ENCODE measurements at places on chromosomes 11 and 22. TPM values are rescaled to one million over a fixed set of nuclear protein-coding genes. Genes with fewer than 3 reads are reported as not detected.

DNA sequence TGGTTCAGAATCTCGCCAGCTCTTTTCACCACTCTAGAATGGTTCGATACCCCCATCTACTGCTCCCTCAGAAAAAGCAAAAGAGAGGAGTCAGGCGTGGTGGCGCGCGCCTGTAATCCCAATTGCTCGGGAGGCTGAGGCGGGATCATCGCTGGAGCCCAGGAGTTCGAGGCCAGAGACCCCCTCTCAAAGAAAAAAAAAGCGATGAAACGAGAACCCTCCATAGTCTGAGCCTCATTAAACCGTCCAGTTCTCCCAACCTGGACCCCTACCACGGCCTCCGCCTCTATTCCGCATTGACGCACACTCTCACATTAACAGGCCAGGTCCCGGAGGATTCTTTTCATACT is 439 bp downstream of the SPA17 start:
- no peaks in the 10 kb centered on the region for H3K27me3 ChIP-seq
- DNase-seq, result no peak
- peak overlapping the region; percentile 59 for H3K27ac ChIP-seq
- H3K4me3 ChIP-seq, result peak overlapping the region; percentile 75
- H3K36me3 ChIP-seq, result no peaks in the 10 kb centered on the region

GRCh38 chr11:10896493-10896892 is 38.6 kb upstream of the ZBED5 start:
- H3K27ac ChIP-seq, result no peak overlapping the region
- H3K4me1 ChIP-seq, result peaks cover 40% of the 10 kb centered on the region
- DNase-seq, result no peak
- no peaks in the 10 kb centered on the region for H3K36me3 ChIP-seq
- no peak overlapping the region for H3K4me3 ChIP-seq
- H3K27me3 ChIP-seq, result no peaks in the 10 kb centered on the region

- H3K27me3 ChIP-seq, result no peaks in the 10 kb centered on the region
- H3K27ac ChIP-seq, result no peak overlapping the region
- H3K36me3 ChIP-seq, result no peaks in the 10 kb centered on the region
- no peak for DNase-seq
Observed at GRCh38 chr11:113667801-113668200, 38.3 kb downstream of the TMPRSS5 start.

Gene KLHDC7B
- 0.69 TPM for total RNA-seq

Gene MYBPC3
- 0.25 TPM for total RNA-seq

GRCh38 chr11:67539550-67539949 is 16.3 kb upstream of the CABP2 start:
- H3K4me3 ChIP-seq, result no peak overlapping the region
- H3K27me3 ChIP-seq, result no peaks in the 10 kb centered on the region
- no peak for DNase-seq
- H3K27ac ChIP-seq, result no peak overlapping the region
- no peaks in the 10 kb centered on the region for H3K4me1 ChIP-seq

Gene OR52H1
- total RNA-seq, result not detected

Gene CSTPP1
- total RNA-seq, result 24.7 TPM

GRCh38 chr11:114288136-114288535 is 8.1 kb upstream of the NNMT start:
- H3K4me1 ChIP-seq, result peaks cover 11% of the 10 kb centered on the region
- H3K27me3 ChIP-seq, result peaks cover 17% of the 10 kb centered on the region
- no peak overlapping the region for H3K4me3 ChIP-seq

DNA sequence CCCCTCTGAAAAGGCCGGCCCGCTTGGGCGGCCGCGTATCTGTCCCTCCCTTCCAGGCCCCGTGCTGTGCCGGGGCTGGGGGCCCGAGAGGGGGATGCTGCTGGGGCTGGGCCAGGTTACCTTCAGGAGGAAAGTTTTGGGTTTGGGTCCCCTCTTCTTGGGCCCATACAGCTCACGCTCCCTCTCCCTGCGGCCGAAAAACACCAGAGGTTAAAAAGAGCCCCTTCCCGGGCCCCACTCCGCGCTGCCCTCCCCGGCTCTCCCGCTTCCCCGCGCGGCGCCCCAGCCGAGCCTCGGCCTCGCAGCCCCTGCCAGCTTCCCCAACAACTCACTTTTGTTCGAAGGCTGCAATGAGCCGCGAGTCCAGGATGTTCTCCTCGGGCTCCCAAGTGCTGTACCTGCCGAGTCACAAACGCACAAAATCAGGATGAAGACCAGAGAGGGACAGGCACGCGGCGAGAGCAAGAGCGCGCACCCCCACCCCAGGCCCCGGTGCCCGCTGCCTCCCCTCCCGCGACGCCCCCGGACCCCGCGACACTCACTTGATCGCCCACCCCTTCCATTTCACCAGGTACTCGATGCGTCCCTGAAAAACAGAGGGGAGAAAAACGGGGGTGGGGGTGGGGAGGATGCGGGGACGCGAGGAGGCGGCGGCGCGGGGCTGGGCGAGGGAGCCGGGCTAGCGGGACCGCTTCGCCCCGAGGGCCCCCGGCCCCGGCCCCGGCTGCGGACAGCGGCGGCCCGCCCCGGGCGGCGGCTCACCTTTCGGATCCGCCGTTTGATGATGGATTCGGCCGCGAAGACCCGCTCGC is 450 bp downstream of the CBX6 start:
- DNase-seq, result no peak
- no peaks in the 10 kb centered on the region for H3K27me3 ChIP-seq
- H3K4me3 ChIP-seq, result peak overlapping the region; percentile 61
- peaks cover 45% of the 10 kb centered on the region for H3K4me1 ChIP-seq

GRCh38 chr22:22235558-22235957 is 9.0 kb upstream of the VPREB1 start:
- H3K27ac ChIP-seq, result no peak overlapping the region
- no peaks in the 10 kb centered on the region for H3K4me1 ChIP-seq
- no peak for DNase-seq
- no peak overlapping the region for H3K4me3 ChIP-seq
- no peaks in the 10 kb centered on the region for H3K27me3 ChIP-seq

GRCh38 chr11:47143322-47143721 is 33.4 kb downstream of the ARFGAP2 start:
- H3K27ac ChIP-seq, result no peak overlapping the region
- no peaks in the 10 kb centered on the region for H3K4me1 ChIP-seq
- no peak overlapping the region for H3K4me3 ChIP-seq

DNA sequence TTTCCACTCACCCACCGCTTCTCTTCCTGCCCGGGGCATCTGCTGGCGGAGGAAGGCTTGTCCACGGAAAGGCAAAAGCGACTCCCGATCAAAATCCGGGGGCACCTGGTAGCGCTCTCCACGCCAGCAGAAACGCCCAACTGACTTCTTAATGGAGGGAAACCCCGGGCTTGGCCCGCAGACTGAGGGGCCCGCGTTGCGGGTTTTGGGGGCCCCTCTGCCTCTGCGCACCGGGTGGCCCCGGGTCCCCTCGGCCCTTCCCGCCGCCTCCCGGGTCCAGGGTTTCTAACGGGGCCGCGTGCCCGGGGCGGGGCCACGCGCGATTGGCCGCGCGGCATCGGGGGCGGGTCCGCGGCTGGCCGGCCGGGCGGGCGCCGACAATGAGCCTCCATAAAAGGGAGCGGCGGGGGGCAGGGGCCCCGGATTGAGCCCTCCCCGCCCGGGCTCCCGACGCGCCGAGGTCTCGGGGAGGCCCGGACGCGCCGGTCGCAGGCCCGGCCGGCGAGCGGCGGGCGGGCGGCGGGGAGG is at the start of gene SPINDOC:
Gene SPINDOC (plus strand): TSS at position 422 of the 528 bp plus-strand sequence. CDS start 231 bp downstream, outside the sequence.
- no peak for DNase-seq
- H3K36me3 ChIP-seq, result peaks cover 6% of the 10 kb centered on the region
- peak within 1 kb of the TSS; percentile 92 for H3K4me3 ChIP-seq

Gene CD3E
- 0.79 TPM for total RNA-seq

GRCh38 chr11:19980388-19980787 is 179.9 kb downstream of the DBX1 start:
- DNase-seq, result no peak
- no peak overlapping the region for H3K4me3 ChIP-seq
- H3K36me3 ChIP-seq, result no peaks in the 10 kb centered on the region

DNA sequence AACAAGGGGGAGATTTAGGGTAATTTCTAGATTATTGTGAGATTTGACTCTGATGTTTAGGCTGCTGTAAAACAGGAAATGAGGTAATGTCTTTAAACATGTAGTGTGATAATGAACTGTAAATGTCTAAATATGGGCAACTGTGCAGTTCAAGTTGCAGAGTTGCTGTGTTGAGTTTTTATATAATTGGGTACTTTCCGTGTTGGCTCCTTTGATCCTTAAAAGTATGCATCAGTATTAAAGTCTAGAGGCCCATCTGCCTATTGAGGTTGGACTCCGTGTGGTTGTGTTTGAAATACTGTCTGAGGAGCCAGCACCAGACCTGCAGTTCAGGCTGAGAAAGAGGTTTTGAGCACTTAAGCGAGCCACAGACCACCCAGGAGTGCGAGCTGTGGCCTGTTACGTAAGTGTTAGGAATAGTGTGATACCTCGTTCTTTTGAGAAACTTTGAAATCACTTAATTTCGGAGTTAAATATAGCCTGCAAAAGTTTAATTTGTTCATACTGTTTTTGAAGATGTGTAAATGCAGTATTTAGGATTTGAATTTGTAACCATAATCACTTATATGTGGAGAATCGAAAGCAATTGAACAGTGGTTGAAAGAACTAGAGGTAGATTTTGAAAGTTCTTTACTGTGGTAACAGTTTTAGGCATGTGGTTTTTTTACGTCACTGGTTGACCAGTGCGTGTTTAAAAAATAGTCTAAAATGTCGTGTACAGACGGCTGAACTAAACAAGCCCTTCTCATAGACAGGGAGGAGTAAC is 9.0 kb downstream of the FAM118A start:
- no peaks in the 10 kb centered on the region for H3K27me3 ChIP-seq
- peaks cover 4% of the 10 kb centered on the region for H3K4me1 ChIP-seq
- H3K27ac ChIP-seq, result no peak overlapping the region
- no peak for DNase-seq

- peaks cover 2% of the 10 kb centered on the region for H3K36me3 ChIP-seq
- DNase-seq, result no peak
- no peaks in the 10 kb centered on the region for H3K27me3 ChIP-seq
- no peaks in the 10 kb centered on the region for H3K4me1 ChIP-seq
Observed at GRCh38 chr11:60872961-60873524, 5.7 kb downstream of the ZP1 start.

- H3K27me3 ChIP-seq, result no peaks in the 10 kb centered on the region
Observed at GRCh38 chr11:84524422-84525051, 1102.6 kb downstream of the DLG2 start.

DNA sequence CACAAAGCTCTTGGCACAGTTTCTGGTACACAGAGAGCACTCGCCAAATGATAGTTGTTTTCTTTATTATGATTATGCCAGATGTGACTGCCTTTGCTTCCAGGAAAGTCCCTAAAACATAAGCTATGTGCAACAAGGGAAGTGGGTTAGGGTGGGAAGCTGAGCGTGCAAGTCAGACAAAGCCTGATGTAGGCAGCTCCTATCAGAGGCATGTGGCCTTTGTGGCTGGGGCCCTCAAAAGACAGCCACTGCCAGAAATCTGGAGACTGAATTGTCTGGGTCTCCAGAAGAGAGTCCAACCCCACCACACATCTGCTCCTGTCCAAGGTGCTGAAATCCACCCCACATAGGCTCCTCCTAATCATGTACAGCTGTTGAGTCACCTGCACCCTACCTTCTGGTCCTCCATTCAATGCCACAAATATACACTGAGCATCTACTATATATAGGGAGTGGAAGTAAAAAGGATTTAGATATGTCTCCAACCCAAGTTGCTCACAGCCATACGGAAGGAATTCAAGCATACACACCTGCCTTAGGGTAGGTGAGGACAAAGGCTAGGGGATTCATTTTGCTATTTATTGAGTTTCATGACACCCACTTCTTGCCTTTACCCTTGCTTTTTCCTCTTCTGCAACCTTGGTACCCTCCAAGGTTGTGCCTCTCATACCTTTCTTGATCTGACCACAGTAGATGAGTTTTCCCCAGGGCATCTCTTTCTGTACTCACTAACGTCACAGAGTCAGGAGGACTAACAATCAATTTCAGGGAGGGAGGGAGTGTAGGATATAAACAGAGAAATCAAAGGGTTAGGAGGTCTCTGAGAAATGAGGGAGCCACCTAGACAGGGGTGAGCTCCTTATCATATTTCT is 12.4 kb downstream of the SEC14L3 start:
- DNase-seq, result no peak
- H3K27me3 ChIP-seq, result no peaks in the 10 kb centered on the region
- H3K27ac ChIP-seq, result no peak overlapping the region
- H3K36me3 ChIP-seq, result no peaks in the 10 kb centered on the region

DNA sequence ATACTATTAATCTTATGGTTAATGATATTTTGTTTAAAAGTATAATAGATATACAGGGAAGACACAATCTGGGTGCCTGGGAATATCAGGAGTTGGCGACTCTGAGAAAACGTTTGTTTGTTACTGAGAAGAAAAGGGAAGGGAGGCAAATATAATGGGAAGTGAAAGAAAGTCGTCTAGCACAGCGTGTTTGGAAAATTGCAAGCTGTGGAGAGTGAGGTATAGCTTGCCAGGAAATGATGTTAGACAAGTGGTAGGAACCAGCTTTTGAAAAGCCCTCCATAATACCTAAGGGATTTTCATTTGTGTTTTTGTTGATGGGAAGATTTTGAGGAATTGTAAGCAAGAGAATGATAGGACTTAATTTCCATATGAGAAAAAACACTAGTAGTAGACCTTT is 322.2 kb downstream of the LUZP2 start:
- no peak overlapping the region for H3K27ac ChIP-seq
- no peaks in the 10 kb centered on the region for H3K36me3 ChIP-seq
- no peaks in the 10 kb centered on the region for H3K4me1 ChIP-seq
- H3K4me3 ChIP-seq, result no peak overlapping the region

Gene PANX3
- total RNA-seq, result not detected

Gene SCO2
- total RNA-seq, result 7.0 TPM

- peaks cover 27% of the 10 kb centered on the region for H3K36me3 ChIP-seq
- H3K4me1 ChIP-seq, result peaks cover 44% of the 10 kb centered on the region
- no peaks in the 10 kb centered on the region for H3K27me3 ChIP-seq
- DNase-seq, result peak; percentile 69
- H3K4me3 ChIP-seq, result peak overlapping the region; percentile 58
- peak overlapping the region; percentile 91 for H3K27ac ChIP-seq
Observed at GRCh38 chr22:21938071-21938822, 14.4 kb downstream of the PPM1F start.

DNA sequence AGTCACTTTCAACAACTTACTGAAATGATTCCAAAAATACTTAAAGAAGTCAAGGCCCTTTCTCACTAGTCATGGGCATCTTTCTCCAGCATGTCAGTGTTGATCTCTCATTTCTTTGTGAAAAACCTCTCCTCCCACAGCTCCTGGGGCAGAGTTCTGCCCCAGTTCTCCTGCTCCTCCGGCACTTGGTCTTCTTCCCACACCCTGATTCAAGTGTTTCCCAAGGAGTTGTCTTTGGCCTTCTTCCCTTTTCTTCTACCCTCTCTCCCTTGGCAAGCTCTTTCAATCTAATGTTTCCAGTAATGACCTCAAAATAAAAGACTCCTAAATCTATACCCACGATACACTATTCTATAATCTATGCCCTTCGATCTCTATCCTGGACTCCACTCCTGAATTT is 42.1 kb upstream of the CCDC34 start:
- no peaks in the 10 kb centered on the region for H3K36me3 ChIP-seq
- H3K27ac ChIP-seq, result no peak overlapping the region
- H3K27me3 ChIP-seq, result no peaks in the 10 kb centered on the region

Gene WNT11
- 1.9 TPM for total RNA-seq

GRCh38 chr11:27184458-27185312 is 144.1 kb downstream of the BBOX1 start:
- DNase-seq, result no peak
- no peak overlapping the region for H3K27ac ChIP-seq
- peaks cover 18% of the 10 kb centered on the region for H3K27me3 ChIP-seq

Gene FADS2
- total RNA-seq, result 17.1 TPM
